Stomach (tissue), 19 donors: ENCODE measurements at places on chromosomes 11 and 22. TPM values are rescaled to one million over a fixed set of nuclear protein-coding genes. Genes with fewer than 3 reads are reported as not detected.

GRCh38 chr11:119905162-119905561, 176.2 kb upstream of the NECTIN1 start:
- peaks cover 46% of the 10 kb centered on the region for H3K4me1 ChIP-seq
- H3K27ac ChIP-seq = peak overlapping the region; percentile 85
- no peaks in the 10 kb centered on the region for H3K36me3 ChIP-seq
- H3K4me3 ChIP-seq = peak overlapping the region; percentile 20
- no peak for DNase-seq

- H3K36me3 ChIP-seq = no peaks in the 10 kb centered on the region
- peaks cover 87% of the 10 kb centered on the region for H3K27me3 ChIP-seq
- DNase-seq = no peak
- H3K4me3 ChIP-seq = peak overlapping the region; percentile 44
Measured at GRCh38 chr11:69985641-69986439, 92.3 kb upstream of the ANO1 start.

- no peak overlapping the region for H3K4me3 ChIP-seq
- H3K4me1 ChIP-seq = no peaks in the 10 kb centered on the region
- no peaks in the 10 kb centered on the region for H3K36me3 ChIP-seq
- H3K27ac ChIP-seq = no peak overlapping the region
- no peaks in the 10 kb centered on the region for H3K27me3 ChIP-seq
Measured at GRCh38 chr11:20909995-20910726, 240.8 kb downstream of the NELL1 start.

NTM gene
- total RNA-seq = 1.3 TPM

- H3K4me3 ChIP-seq = no peak overlapping the region
- no peaks in the 10 kb centered on the region for H3K36me3 ChIP-seq
- DNase-seq = peak; percentile 18
Measured at GRCh38 chr11:124892750-124893454, 4.8 kb downstream of the ROBO4 start.

FIBIN gene
- 42.6 TPM for total RNA-seq

DNA sequence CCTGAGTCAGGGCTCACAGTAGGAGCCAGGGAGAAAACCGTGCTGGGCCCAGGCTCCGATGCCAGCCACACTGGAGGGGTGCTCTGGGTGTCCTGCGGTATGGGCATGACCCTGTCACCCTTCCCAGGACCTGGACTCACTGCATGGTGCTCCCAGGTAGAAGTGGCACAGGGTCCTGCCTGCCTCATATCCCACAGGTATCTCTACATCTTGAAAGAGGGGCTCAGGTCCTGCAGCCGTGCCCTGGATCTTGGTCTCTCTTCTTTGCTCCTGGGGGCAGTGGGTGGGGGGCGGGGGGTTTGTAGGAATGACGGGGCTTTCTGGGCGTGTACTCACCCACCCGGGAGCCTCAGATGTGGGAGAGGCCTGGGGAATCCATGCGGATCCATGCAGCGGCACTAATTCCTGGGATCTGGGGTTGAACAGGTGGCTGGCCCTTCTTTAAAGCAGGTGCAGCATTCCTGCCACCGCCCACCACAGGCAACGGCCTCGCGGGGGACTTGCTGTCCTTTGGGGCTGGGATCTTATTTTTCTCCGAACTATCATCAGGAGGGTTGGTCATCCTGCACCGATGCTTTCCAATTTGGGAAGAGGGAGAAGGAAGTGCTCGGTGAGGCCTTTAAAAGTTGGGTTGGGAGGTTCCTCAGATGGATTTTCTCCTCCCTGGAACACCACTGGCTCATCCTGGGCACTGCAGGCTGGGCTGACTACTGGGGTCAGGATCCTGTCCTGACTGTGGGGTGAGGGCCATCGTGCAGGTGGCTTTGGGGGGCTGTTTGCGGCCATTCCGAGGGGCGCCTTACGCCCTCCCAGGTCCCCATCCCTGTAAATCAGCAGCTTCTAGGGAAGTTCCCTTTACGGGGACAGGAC, 886.4 kb downstream of the BRD1 start:
- H3K4me1 ChIP-seq = no peaks in the 10 kb centered on the region
- H3K4me3 ChIP-seq = no peak overlapping the region
- H3K27me3 ChIP-seq = no peaks in the 10 kb centered on the region
- H3K27ac ChIP-seq = no peak overlapping the region

DNA sequence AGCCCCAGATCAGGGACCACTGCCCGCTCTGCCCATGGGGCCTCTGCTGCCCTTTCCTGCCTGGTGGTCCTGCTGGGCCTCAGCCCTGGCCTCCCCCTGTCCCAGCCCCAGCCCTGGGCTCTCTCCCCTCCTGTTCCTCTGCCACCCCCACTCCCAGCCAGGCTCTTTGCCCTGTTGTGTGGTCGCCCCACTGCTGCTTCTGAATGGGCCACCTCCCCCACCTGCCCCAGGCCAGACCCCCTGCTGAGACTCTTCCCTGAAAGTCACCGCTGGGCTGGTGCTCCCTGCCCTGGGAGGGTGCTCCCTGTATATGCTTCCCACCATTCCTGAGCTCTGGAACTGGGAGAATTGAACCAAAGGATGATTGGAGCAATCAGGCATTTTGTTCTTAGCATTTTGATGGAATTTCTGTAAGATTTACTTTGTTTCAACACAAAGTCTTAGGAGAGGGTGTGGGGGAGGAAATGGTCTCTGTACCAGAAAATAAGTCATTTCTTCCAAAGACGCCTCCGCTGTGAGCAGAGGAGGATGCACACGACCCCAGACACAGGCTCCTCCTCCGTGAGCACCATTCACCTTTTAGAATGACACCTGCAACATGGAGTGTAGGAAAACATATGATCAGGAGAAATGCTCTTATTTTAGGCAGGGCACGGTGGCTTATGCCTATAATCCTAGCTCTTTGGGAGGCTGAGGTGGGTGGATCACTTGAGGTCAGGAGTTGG, 5.2 kb downstream of the APOBEC3B start:
- no peak overlapping the region for H3K4me3 ChIP-seq
- no peaks in the 10 kb centered on the region for H3K4me1 ChIP-seq
- no peak overlapping the region for H3K27ac ChIP-seq
- no peaks in the 10 kb centered on the region for H3K36me3 ChIP-seq
- DNase-seq = no peak
- H3K27me3 ChIP-seq = no peaks in the 10 kb centered on the region

TNNI2 gene
- not detected for total RNA-seq

KIRREL3 gene
- not detected for total RNA-seq

DNA sequence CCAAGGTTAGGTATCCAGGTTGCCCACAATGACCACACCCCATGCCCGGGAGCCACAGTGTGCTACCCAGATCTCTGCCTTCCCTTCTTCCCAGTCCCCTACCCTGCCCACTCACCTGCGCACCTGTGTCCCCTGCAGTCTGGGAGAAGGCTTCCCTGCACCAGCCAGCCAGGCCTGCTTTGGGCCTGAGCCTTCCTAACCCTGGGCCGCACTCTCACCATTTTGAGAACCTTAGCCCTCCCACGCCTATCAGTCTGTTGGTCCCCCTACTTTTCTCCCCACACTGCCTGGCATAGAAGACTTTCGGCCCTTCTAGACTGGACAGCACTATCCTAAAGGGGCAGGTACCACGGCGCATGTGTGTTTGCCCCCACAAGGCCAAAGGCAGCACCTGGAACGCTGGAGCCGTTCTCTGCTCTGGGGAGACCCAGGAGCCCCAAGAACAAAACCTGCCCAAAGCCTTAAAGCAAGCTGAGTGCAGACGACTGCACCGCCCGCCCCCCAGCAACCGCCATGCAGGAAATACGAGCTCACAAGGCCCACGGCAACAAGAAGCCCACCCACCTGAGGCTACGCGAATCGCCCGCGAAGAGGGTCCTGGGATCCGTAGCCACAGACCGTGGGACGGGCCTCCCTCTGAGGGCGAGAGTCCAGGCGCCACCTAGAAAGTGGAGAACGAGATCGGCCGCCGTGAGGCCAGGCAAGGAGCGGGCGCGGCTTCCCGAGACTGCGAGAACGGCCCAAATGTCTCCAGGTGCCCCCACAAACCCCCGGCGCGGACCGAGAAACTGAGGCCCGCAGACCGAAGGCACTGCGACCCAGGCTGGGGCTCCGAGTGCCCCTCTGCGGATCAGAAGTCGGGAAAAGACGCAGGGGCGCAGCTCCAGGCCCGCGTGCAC, 546 bp downstream of the GNB1L start:
- H3K4me1 ChIP-seq = peaks cover 60% of the 10 kb centered on the region
- H3K27me3 ChIP-seq = no peaks in the 10 kb centered on the region
- H3K4me3 ChIP-seq = peak overlapping the region; percentile 85
- DNase-seq = peak; percentile 35
- H3K27ac ChIP-seq = peak overlapping the region; percentile 94
- H3K36me3 ChIP-seq = peaks cover 31% of the 10 kb centered on the region

GRCh38 chr11:110217223-110217877, 79.1 kb downstream of the RDX start:
- H3K4me1 ChIP-seq = no peaks in the 10 kb centered on the region
- H3K4me3 ChIP-seq = no peak overlapping the region
- H3K27me3 ChIP-seq = no peaks in the 10 kb centered on the region
- DNase-seq = no peak
- peaks cover 8% of the 10 kb centered on the region for H3K36me3 ChIP-seq

GRCh38 chr11:66264914-66265313, 3.5 kb upstream of the RAB1B start:
- peaks cover 67% of the 10 kb centered on the region for H3K36me3 ChIP-seq
- peak; percentile 39 for DNase-seq
- H3K27me3 ChIP-seq = no peaks in the 10 kb centered on the region
- no peak overlapping the region for H3K27ac ChIP-seq

- peaks cover 49% of the 10 kb centered on the region for H3K36me3 ChIP-seq
- H3K27ac ChIP-seq = no peak overlapping the region
- H3K27me3 ChIP-seq = no peaks in the 10 kb centered on the region
- DNase-seq = no peak
Measured at GRCh38 chr11:96366024-96366423, 23.0 kb upstream of the MAML2 start.

- peaks cover 91% of the 10 kb centered on the region for H3K4me1 ChIP-seq
- no peaks in the 10 kb centered on the region for H3K27me3 ChIP-seq
- H3K4me3 ChIP-seq = no peak overlapping the region
- peak; percentile 79 for DNase-seq
Measured at GRCh38 chr11:68373189-68373814, 60.9 kb downstream of the LRP5 start.

LGR4 gene
- total RNA-seq = 236 TPM

DNA sequence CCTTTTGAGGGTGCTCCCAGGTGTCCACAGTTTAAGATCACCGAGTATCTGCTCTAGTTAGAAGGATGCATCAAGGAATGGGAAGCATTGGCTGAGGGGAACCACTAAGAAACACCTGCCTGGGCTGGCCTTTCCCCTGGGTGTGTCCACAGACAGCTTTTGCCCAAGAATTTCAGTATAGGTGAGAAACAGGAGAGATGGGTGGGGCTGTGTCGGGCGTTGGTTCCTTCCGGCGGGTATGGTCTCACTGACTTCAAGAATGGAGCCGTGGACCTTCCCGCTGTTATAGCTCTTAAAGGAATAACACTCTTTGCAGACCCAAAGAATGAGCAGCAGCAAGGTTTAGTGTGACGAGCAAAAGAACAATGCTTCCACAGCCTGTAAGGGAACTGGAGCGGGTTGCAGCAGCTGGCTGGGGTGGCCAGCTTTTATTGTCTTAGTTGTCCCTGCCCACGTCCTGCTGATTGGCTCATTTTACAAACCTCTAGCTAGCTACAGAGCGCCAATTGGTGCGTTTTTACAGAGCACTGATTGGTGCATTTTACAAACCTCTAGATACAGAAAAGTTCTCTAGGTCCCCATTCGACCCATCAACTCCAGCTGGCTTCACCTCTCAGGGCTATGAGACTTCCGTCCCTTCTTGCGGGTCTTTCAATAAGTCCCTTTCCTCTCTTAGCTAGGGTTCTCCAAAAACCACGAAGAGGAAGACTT, 2.4 kb downstream of the FADS1 start:
- H3K36me3 ChIP-seq = peaks cover 17% of the 10 kb centered on the region
- peak overlapping the region; percentile 68 for H3K4me3 ChIP-seq
- H3K27me3 ChIP-seq = peaks cover 13% of the 10 kb centered on the region

DNA sequence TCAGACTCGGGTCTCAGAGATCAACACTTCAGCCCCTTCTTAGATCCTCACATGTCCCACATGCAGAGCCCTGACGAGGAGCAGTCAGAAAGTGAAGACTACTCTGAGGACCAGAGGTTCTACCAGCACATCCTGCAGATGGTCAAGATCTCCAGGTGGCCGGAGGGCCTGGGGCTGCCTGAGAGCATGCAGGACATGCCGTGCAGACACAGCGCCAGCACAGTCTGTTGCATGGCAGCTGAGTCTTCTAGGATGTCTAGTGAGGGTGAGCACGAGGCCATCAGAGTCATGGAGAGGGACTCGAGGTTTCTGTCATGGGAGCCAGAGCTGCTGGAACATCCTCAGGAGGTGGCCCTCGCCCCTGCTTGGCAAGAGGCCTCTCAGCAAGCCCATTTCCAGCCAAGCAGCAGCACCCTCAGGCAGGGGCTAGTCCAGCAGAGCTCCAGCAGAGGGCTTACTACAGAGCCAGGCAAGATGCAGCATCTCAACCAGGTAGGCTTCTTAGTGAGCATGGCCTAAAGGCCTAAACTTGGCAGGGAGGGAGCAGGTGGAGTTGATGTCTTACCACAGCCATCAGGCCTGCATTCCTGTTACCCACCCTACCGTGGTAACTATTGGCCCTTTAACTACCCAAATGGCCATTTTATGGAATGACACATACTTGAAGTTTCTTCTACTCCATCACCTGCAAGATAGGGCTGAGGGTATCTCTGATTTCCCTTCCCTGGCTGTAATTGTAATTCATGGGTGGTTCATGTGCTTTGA, 28.7 kb downstream of the CEP164 start:
- H3K4me1 ChIP-seq = no peaks in the 10 kb centered on the region
- no peak overlapping the region for H3K4me3 ChIP-seq
- no peak overlapping the region for H3K27ac ChIP-seq
- DNase-seq = no peak
- peaks cover 96% of the 10 kb centered on the region for H3K36me3 ChIP-seq
